Amniotic epithelial cell (primary cell): ENCODE measurements at places on chromosomes 2 and 18.

DNA sequence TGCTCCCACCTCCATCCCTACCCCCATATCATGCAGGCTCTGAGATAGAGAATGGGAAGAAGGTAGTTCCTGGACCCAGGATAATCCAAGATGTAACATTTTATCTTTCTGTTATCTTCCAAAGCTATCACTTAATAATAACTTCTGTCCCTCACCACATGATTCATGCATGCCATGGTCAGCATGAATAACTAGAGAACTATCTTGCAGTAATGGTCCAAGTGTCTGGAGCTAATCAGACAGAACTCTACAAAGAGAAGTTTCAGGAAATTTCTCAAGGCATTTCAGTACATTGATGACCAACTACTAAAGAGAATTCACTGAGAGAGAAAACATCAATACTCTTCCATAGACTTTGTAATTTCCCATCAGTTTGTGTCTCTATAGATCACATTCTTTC lies 1469.7 kb upstream of the PIK3C3 start:
- peak; percentile 88 for DNase-seq

DNA sequence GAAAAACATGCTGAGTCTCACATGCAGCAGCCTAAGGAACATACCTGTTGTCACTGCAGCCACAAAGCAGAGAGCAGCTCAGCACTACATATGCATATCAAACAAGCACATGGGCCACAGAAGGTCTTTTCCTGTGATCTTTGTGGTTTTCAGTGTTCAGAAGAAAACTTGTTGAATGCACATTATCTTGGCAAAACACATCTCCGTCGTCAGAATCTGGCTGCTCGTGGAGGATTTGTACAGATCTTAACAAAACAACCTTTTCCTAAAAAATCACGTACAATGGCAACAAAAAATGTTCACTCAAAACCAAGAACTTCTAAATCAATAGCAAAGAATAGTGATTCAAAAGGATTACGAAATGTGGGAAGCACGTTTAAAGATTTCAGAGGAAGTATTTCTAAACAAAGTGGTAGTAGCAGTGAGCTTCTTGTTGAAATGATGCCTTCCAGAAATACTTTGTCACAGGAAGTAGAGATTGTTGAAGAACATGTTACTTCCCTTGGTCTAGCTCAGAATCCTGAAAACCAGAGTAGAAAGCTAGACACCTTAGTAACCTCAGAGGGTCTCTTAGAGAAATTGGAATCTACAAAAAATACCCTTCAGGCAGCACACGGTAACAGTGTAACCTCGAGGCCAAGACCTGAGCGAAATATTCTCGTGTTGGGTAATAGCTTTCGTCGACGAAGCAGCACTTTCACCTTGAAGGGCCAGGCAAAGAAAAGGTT lies 34.1 kb downstream of the ZNF407 start:
- DNase-seq = peak; percentile 75

DNA sequence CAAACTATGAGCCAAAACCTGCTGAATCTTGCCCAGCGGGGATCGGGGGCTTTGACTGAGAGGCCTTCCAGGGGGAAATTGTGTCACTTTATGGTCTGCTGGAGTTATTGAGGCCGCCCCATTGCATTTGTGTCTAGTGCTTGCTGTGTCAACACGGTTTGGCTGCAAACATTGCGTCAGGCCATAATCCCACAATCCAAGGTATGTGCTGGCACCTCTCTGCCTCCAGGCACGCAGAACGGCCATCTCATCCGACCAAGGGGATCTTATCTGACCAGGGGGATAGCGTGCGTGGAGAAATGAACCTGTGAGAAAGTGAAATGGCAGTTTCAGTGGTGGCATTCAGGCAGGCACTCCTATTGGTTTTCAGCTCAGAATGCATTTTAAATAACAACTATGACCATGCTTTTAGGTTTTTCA lies 18.1 kb upstream of the LYPD6B start:
- peak; percentile 18 for DNase-seq

DNA sequence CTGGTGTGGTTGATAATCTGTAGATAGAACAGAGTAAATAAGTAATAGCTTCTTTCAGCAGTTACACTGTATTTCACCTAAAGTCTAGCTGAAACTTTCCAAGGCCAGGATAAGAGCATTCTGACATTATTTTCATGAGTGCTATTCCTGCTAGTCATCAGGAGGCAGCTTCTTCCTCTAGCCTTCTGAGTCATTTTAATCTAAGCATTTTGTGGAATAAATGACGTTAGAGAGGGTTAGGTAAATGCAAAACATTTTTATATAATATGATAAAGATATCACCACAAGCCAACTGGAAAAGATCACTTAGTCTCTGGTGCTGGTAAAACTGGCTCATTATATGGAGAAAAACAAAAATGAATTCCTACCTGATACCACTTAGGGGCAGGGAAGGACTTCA lies 138.5 kb downstream of the MEP1B start:
- peak; percentile 89 for DNase-seq

- no peak for DNase-seq
Observed at GRCh38 chr2:172655838-172656573, 79.6 kb upstream of the RAPGEF4 start.

DNA sequence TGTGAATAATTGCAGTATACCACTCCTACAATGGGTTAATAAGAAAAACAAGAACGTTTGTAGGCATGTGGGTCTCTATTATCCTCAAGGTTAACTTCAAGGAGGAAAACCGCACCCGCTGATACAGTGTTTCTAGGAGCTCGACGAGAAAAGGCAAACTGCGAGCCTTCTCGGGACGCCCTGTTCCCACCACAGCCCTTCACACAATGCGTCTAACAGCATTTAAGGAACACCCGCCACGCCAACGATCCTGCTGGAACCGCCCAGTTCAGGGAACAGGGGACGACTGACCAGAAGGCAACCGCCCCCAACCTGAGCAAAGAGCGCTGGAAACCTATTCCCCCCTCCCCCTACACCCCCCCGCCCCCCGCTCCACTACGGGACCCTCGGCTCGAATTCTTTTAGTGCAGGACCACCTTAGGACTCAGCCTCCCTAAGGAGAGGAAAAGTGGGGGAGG lies 710 bp upstream of the TMSB10 start:
- peak; percentile 84 for DNase-seq

DNA sequence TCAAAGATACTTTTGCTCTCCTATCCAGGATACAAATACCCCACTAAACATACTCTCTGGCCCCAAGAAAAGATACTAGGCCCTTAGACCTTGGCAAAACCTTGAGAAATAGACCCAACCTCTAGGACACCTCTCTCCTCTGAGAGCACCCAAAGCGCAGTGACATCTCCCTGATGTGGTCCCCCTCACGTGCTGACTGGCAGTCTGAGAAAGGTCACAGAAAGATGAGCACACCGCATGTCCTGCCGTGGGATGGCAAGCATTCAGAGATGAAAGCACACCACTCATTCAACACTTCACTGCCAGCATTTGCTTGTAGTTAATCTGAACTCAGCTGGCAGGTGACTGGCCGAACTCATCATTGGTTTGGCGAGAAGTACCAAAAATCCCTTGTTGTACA lies 6.1 kb upstream of the TBC1D8 start:
- no peak for DNase-seq

DNA sequence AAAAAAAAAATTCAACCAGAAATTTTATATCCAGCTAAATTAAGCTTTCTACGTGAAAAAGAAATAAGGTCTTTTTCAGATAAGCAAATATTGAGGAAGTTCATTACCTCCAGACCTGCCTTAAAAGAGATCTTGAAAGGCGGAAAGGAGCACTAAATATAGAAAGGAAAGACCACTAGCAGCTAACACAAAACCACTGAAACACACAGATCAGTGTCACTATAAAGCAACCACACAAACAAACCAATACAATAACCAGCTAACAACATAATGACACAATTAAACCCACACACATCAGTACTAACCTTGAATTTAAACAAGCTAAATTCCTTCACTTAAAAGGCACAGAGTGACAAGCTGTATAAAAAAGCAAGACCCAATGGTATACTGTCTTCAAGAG lies 958.3 kb downstream of the TSN start:
- DNase-seq = no peak

DNA sequence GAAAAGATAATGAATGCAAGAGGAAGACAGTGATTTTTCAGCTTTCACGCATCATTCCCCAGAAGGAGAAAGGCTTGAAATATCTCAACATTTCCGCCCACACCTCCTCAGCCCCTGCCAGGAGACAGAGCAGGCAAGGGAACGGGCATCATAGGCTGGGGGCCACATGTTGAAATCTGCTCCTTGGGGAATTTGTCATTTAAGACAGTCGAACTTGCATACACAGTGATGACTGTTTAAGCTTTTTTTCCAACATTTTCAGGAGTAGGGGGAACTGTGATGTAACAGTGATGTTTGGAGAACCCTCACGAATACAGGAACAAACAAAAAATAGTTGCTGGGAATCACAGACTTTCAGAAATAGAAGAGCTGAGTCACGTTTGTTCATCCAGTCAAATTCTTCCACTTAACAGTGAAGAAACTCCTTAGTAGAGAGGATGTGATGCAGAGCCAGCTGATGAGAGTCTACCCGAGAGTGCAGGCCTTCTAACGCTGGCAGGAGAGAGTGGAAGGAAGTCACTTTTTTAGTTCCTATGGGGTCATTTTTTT lies 266.8 kb downstream of the ALPK2 start:
- DNase-seq = peak; percentile 94

- DNase-seq = peak; percentile 90
Observed at GRCh38 chr2:71358931-71359671, 27.5 kb downstream of the ZNF638 start.

DNA sequence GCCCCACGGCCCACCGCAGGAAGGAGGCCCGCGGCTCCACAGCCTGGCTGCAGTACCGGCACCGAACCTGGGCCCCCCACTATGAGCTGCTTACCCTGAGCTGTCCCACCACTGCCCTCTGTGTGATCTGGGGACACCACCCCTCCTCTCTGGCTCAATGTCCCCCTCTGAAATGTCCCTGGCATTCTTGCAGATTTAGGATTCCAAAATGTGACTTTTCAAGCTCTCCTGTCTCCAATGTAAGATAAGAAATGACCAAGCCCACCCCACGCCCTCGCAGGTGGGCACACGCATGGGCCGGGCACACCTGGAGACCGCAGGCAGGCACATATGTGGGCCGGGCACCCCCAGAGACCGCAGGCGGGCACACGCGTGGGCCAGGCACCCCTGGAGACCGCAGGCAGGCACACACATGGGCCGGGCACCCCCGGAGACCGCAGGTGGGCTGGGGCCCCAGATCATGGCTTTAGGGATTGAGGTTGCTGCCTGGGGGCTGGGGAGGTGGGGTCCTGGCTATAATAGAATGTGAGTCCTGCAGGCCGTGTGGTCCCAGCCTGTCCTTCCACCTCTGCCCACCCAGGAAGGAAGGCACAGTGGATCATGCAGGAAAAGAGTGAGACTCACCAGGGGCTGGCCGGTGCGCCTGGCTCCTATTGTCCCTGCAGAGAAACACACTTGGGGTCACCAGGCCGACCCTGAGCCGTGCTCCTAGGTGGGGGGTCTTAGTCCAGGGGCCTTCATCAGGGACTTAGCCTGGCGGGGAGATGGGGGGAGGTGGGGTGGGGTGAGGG lies 7.2 kb downstream of the PDCD1 start:
- DNase-seq = no peak

DNA sequence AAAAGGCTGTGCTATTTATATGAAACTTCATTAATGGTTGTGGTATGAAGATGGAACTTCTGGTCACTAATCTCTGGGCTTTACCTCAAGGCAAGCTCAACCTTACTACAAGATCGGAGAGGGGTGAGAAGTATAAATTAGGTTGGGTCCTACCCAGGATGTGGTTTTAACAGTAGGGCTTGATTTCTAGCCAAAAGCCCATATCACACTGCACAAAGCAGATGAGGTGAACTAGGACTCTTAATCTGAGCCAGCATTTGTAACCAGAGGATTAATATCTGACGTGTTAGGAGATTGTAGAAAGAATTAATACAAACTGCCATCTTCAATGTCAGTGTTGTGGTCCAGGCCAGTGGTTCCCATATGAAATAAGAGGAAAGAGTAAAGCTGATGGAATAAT lies 86.4 kb upstream of the RGPD4 start:
- no peak for DNase-seq

- peak; percentile 37 for DNase-seq
Observed at GRCh38 chr2:40451918-40452605, at the start of gene SLC8A1. SLC8A1 (minus strand) TSS chr2:40452090.

DNA sequence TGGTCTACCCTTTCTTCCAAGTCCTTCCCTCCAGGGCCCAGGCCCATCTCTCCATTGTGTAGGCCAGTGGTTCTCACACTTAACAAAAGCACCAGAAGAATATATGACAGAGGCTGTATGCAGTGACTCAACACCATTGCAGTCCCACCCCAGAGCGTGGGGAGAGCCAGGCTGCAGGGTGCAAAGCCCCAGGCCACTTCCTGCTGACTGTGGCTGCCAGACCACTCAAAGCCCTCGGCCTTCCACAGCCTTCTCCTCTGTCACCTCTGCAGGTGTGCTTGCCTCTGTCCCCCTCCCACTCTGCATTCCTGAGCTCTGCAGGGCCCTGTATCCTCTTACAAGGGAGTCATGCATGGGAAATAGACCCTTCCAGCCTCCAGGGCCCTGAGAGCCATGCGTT lies 40.4 kb upstream of the ARHGEF4 start:
- DNase-seq = no peak

GRCh38 chr2:37523814-37524362 lies 147.6 kb downstream of the CDC42EP3 start:
- peak; percentile 85 for DNase-seq

GRCh38 chr18:13176847-13177246 lies 41.7 kb upstream of the LDLRAD4 start:
- DNase-seq = no peak

- peak; percentile 16 for DNase-seq
Observed at GRCh38 chr2:62344472-62344871, 148.6 kb downstream of the B3GNT2 start.

- DNase-seq = no peak
Observed at GRCh38 chr18:76275727-76276313, 219.2 kb downstream of the ZNF516 start.

DNA sequence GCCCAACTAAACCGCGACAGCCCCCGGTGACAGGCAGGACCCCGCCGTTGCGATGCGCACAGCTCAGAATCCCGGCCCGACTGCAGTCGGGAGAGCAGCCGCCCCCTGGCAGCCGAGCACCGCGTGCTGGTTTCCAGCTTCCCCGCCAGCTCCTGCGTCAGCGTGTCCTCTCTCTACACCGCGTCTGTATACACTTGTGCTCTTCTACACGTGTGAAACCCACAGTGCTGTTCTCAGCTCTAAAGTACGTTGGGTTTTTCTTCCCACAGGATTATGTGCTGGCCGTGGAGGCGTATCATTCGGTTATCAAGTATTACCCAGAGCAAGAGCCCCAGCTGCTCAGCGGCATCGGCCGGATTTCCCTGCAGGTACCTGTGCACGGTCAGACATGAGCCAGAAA lies 54.0 kb downstream of the ADI1 start:
- DNase-seq = peak; percentile 79

GRCh38 chr18:5434425-5434824 lies 109.4 kb downstream of the EPB41L3 start:
- no peak for DNase-seq

- DNase-seq = no peak
Observed at GRCh38 chr2:39660612-39661236, 5.0 kb upstream of the TMEM178A start.

GRCh38 chr2:202249521-202250253 lies 11.3 kb upstream of the SUMO1 start:
- DNase-seq = peak; percentile 32
